ENCODE measurements at places on chromosomes 6 and 20.

DNA sequence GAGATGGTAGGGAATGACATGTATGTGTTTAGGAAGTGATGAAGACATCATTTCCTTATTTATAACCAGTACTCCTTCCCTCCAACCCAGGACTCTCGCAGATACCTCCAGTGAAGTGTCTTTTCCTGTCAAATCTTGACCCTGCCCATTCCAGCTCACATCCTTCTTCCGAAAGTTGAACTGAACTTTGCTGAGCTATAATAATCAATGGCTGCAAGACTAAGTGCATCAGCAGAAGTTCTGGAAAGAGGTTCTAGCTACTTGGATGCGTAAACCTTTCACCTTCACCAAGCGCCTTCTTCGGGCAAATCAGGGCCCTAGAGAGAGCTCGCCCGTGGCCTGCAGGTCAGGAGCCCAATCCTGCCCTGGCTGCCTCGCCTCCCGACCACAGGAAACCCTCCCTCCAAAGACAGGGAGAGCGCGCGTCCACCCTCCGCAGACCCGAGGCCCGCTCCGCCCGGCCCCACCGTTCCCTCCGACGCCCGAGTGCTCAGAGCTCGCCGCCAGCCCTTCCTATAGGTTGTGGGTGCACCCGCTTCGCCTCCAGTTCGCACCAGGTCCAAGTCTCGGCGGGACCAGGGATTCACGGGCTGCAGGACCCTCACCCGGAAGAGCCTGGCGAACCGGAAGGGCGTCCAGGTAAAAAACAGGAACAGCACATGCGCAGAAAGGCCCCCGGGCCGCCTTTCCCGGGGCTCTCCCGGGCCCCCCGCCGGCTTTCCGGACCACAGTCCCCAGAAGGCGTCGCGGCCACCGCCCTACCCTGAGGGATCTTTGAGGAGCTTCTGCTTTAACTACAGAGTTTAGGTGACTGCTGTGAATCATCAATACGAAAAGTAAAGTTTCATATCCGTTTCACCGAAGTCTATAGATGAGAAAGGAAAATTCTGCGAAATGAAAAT is at the start of gene ZNF334:
Gene ZNF334 (minus strand): TSS at position 617 of the 902 bp plus-strand sequence. CDS start 1,457 bp downstream, outside the sequence.
- peak; percentile 75 for DNase-seq

- peak; percentile 91 for DNase-seq
These were observed at the start of gene TNF for GRCh38 chr6:31575335-31575901. Gene TNF (plus strand): TSS chr6:31575565. CDS start chr6:31575742, 177 bp downstream.

- DNase-seq = no peak
These were observed 8.7 kb downstream of the SGK1 start for GRCh38 chr6:134309227-134309626.

DNA sequence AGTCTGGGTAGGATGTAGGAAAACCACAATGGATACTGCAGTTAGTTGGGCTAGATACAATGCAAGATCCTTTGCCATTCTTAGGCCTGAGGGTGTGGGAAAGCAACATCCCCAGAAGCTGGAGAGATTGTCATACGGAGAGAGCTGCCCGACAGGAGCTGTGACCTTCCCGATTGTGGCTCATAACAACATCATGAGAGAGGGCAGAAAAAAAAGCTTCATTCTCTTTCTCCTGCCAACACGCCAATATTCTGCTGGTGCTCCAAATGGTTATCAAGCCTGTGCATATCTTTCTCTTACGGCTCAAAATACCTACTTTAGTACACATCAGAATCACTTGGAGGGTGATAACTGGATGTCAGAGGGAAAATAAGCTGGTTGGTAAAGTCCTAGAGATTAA is 81.1 kb downstream of the IBTK start:
- no peak for DNase-seq
